GM13977 (cell line): ENCODE measurements at places on chromosomes 4 and X.

- DNase-seq = peak; percentile 73
These were observed 160.9 kb downstream of the SMIM20 start for GRCh38 chr4:26074712-26075430.

GRCh38 chrX:29295987-29296680, 708.9 kb downstream of the IL1RAPL1 start:
- no peak for DNase-seq

- DNase-seq = no peak
These were observed 6.0 kb downstream of the HTRA3 start for GRCh38 chr4:8275548-8275910.

GRCh38 chrX:138771047-138771446, 59.5 kb upstream of the FGF13 start:
- no peak for DNase-seq

GRCh38 chr4:7546152-7546808, 111.5 kb upstream of the PSAPL1 start:
- DNase-seq = no peak

- DNase-seq = peak; percentile 54
These were observed 33.8 kb downstream of the LONRF3 start for GRCh38 chrX:119008110-119008744.

- peak; percentile 22 for DNase-seq
These were observed 4.8 kb upstream of the DAPP1 start for GRCh38 chr4:99811850-99812249.

- no peak for DNase-seq
These were observed 108.3 kb upstream of the TAPT1 start for GRCh38 chr4:16334601-16335000.

DNA sequence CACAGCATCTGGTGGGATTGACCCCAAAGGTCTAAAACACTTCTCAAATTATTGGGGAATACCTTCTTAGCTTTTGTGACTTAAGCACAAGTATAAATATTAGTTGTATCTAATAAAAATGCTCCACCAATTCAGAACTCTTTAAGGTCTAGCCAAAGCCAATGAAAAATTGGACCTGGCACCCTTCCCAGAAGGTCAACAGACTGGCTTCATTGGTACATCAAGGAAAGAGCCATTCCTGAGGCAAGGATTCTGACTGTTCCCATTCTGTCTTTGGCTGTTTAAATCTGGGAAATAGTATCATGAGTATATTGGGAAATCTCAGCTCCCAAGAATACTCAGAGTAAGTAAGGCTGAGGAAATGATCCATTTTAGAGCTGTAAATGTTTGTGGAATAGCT, 153.0 kb upstream of the TRPC5 start:
- DNase-seq = no peak

GRCh38 chr4:8221985-8222384, 22.9 kb downstream of the SH3TC1 start:
- no peak for DNase-seq

GRCh38 chr4:4852591-4853362, 6.7 kb upstream of the MSX1 start:
- DNase-seq = peak; percentile 50

- no peak for DNase-seq
These were observed 952 bp downstream of the ARSD start for GRCh38 chrX:2928191-2928582.

- DNase-seq = peak; percentile 88
These were observed 8.0 kb upstream of the NEUROG2 start for GRCh38 chr4:112523764-112524505.

GRCh38 chr4:109434007-109434971, 674 bp downstream of the SEC24B start:
- peak; percentile 17 for DNase-seq

- no peak for DNase-seq
These were observed 134.3 kb upstream of the RPL34 start for GRCh38 chr4:108486046-108486445.

DNA sequence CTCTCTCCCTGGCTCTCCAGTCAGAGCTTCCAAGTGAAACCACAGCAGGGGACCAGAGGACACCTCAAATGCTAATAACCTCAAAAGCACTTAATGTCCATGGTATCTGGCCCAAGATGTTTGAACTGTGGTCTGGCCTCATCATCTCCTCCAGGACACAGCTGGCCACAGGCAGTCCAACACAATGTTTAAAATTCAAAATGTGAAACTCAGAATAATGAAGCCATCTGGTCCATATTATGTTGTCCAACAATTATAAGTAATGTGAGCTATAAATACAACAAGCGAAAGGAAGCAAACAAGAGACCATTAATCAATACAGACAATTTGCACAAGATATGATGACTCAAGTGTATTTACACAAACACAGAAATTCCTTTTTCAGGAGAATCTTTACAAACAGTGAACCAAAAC, 90.7 kb upstream of the S100G start:
- DNase-seq = no peak

DNA sequence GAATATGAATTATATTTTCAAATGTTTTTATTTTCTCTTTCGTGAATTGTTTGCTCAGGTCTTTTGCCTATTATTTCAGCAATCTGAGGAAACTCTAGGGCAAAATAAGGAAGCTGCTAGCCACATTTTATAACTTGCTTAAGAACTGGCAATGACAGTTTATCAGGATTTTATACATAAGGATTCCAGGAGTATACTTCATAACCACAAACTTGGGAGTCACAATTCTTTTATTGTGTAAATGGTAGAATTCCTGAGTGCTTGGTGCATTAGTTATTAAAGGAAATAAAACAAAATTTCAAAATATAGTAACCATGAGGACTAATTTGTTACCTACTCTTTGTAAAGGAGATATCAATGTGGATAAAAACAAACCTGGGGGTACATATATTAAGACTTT, 54.4 kb downstream of the PALLD start:
- no peak for DNase-seq

GRCh38 chr4:119053245-119053644, 82.4 kb upstream of the MYOZ2 start:
- no peak for DNase-seq

DNA sequence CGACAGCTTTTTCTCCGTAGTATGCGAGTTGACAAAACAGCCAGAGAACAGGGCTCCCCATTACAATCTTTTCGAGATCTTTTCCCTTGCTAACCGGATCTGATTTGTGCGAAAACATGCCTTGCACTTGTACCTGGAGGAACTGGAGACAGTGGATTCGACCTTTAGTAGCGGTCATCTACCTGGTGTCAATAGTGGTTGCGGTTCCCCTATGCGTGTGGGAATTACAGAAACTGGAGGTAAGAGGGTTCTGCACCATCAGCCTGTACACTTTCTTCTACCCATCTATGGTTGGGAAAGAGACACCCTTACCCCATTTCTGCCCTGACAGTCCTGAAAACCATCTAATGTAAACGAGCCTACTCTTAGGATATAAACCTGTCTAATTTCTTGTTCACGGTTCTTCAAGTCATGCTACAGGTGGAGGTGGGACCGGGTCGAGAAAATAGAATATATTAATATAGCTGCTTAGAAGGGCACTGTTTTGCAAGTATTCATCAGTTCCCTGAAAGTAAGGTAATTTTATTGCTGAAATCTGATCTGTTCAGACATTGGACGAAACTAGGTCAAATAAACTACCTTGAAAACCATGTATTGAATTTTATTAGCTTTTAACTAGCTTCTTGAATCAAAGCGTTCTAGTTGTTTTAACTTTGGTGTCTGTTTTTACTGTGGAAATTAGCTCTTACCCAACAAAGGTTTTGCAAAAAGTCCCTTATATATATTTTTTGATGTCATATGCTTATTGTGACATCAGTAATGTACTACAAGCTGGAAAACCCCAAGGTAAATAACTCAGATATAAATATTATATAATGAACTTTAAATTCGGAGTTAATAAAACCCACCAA, 869 bp downstream of the TMEM184C start:
- no peak for DNase-seq

GRCh38 chr4:28010577-28011240, 1150.1 kb downstream of the STIM2 start:
- no peak for DNase-seq

GRCh38 chrX:24306440-24306839, 7.4 kb downstream of the SUPT20HL2 start:
- no peak for DNase-seq

GRCh38 chr4:40952672-40953071, 202.9 kb downstream of the NSUN7 start:
- no peak for DNase-seq

GRCh38 chrX:42386681-42387080, 391.3 kb downstream of the PPP1R2C start:
- DNase-seq = no peak

- no peak for DNase-seq
These were observed 5.5 kb downstream of the CASP3 start for GRCh38 chr4:184643731-184644130.

DNA sequence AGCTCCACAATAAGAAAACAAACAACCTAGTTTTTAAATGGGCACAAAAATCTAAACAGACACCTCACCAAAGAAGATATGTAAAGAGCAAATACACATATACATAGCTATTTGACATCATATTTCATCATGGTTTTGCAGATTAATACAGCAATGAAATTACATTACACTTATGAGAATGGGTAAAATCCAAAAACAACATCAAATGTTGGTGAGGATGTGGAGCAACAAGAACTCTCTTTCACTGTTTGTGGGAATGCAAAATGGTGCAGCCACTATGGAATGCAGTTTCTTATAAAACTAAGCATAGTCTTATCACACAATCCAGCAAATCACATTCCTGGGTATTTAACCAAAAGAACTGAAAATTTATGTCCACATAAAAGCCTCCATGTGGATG, 25.0 kb downstream of the TLR6 start:
- no peak for DNase-seq

DNA sequence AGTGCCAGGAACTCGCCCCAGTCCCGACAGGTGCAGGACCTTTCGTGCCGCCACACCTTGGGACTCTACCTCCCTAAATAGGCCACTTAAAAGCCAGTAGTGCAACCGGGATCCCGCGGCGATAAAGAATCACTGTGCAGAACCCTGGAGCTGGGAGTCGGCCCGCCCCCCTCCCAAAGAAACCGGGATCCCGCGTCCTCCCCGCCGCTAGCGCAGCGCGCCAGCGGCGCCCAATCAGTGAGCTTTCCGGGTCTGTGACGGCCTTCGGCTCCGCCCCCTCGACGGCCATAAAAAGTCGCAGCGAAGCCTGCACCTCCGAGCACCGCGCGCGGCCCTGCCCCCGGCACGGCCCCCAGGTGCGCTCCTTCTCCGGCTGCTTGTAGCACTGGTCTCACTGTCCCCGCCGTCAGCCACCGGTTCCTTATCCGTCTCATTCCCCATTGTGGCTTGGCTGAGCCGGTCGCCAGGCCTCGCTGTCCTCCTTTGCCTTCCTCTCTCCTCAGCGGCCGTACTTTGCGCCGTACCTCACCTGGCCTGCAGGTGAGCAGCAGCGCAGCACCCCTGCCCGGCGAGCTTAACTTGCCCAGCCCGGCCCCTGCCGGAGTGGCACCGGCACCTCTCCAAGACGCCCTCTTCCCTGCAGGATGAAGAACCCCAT, at the start of gene LRAT:
Gene LRAT (plus strand): TSS at position 318 of the 658 bp plus-strand sequence. CDS start 327 bp downstream, at position 645.
- DNase-seq = peak; percentile 50

GRCh38 chr4:136106753-136107152, 1425.5 kb downstream of the PCDH18 start:
- DNase-seq = no peak

DNA sequence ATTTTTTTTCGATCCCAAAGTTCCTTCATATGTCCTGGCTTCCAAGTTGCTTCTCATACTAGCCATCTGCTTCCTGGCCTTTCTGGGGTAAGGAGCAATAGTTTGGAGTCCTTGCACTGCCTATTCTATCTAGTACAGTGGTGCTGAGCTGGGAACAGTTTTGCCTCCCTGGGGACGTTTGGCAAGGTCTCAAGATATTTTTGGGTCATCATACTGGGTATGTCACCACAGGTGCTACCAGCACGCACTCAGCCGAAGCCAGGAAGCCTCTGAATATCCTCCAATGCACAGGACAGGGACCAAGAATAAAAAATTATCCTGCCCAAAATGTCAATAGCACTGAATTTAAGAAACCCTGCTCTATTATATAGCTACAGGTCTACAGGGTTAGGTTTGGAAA, 35.4 kb upstream of the TMSB15B start:
- no peak for DNase-seq

GRCh38 chrX:18620349-18620748, 51.6 kb downstream of the RS1 start:
- DNase-seq = no peak

DNA sequence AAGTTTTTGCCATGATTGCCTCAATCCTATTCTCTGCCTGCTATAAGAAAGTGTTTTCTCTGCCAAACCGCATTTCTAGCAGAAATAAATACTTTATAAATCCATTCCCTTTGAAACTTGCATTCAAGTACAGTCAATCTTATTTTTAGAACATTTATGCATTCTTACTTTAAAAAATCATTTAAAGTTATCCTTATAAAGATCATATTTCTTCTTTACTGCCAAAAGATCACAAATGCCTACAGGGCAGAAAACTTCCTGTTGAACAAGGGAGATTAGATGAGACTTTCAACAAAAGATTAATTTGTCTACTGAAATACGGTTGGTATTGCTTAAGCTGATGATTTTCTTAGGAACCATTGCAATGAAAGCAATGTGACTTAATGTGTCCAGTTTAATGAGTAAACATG, 207.2 kb upstream of the SLIT2 start:
- no peak for DNase-seq

DNA sequence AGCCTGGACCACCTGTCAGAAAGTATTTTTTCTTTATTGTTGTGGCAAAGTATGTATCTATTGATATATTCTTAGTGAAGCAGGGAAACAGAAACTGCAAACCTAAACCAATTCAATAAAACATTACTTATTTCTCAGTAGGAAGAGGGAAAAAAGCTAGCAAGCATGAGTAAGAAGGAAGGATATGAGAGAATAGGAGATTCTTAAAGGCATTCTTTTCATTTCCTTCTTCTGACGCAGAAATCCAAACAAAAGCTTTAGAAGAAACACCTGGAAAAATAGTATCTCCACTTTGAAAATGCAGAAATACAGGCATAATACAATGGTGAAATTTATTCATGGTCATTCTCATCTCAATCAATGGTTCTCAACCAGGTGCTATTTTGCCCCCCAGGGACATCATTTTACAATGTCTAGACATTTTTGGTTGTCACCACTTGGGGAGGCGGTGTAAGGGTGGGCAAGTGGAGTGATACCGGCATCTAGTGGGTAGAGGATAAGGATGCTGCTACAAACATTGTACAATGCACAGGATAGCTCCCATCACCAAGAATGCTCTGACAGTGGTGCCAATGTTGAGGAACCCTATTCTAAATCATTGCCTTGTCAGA, 21.7 kb upstream of the ATXN3L start:
- DNase-seq = no peak

DNA sequence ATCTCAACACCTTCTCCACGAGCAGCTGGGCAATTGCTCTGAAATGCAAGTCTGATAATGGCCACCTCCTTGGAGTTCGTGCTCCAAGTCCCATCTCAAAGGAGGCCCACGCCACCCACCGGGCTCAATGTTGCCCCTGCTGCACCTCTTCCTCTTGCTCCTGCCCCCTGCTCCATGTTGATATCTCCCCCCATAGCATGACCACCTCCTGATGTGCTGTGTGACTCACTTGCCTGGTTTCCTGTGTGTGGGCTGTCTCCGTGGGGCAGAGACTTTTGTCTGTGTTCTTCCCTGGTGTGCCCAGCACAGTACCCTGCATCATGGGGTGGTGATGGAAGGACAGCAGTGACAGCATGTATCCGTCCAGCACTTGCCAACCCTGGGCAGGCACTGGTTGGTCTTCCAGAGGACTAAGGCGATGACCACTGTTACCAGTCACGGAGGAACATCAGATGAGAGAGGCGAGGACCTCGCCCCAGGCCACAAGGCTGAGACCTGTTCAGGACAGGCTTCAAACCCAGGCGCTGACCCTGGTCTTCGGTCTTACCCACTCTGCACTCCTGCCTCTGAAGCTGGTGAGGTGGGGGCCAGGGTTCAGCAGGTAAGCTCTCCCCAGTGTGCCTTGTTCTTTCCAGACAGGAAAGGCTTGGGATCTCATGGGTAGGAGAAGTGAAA, 104.6 kb upstream of the LRPAP1 start:
- DNase-seq = no peak
